Tibial nerve (tissue), 4 donors: ENCODE measurements at places on chromosomes 16 and 17. TPM values are rescaled to one million over a fixed set of nuclear protein-coding genes. Genes with fewer than 3 reads are reported as not detected.

CSH1 gene
- total RNA-seq, result not detected

ANKRD13B gene
- total RNA-seq, result 50.1 TPM

BICDL2 gene
- not detected for total RNA-seq

TBC1D3C gene
- total RNA-seq, result not detected

DNA sequence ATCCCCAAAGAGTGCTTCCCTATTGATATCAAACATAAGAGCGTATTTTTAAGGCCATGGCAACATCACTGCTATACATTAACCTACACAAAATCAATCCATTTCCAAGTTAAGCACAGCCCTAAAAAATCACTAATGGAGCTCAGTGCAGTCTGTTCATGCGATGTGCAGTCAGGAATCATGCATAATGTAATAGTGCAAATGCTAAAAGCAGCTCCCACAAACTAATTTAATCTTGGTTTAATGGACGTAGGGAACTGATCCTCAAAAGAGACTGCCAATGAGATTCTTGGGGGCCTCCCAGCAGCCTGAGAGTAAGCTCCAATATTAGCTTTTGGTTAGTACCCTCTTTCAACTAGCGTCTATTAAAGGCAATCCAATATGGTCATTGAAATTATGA, 245.9 kb downstream of the TOX3 start:
- no peak overlapping the region for H3K4me3 ChIP-seq
- H3K27me3 ChIP-seq, result no peaks in the 10 kb centered on the region
- no peaks in the 10 kb centered on the region for H3K4me1 ChIP-seq
- H3K36me3 ChIP-seq, result no peaks in the 10 kb centered on the region
- H3K27ac ChIP-seq, result no peak overlapping the region
- no peak for DNase-seq
